ENCODE measurements at places on chromosomes 2 and 18.
A peak's percentile ranks its signal among the peaks of the same experiment; 100 is the strongest.

DNA sequence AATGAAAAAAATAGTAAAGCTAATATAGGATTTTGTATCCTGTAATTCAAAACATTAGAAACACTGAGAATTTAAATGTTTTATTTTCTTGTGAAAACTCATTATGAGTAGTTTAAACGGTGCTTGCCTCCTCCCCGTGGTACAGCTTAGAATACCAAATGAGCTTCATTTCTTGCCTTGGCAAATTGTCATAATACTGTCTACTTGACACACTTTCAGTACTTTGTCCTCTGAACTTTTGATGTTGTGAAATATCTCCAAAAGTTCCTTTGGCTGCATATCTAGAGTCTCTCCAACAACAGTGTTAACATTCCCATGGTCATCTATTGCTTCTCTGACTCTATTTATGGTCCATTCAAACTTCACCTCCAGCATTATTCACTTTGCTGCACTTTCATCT is 61.9 kb upstream of the EPB41L5 start:
- no peak for DNase-seq

DNA sequence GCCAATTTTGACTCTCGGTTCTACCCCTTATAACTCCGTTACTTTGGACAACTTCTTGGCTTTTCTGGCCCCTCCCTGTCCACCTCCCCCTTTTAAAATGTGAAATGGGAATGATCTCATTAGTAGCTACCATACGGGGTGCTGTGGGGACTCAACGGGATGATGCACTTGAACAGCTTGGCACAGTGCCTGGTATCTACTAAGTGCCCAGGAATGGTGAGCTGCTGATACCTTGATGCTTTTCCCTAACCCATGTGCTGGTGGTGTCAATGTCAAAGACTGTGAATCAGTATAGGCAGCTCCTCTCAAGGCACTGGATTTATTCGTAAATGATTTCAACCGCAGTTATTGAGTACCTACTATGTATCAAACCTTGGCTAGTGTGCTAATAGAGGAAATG is 204.2 kb downstream of the LOXHD1 start:
- DNase-seq: no peak

GRCh38 chr2:38653380-38653714 is 12.6 kb upstream of the GALM start:
- DNase-seq: no peak

DNA sequence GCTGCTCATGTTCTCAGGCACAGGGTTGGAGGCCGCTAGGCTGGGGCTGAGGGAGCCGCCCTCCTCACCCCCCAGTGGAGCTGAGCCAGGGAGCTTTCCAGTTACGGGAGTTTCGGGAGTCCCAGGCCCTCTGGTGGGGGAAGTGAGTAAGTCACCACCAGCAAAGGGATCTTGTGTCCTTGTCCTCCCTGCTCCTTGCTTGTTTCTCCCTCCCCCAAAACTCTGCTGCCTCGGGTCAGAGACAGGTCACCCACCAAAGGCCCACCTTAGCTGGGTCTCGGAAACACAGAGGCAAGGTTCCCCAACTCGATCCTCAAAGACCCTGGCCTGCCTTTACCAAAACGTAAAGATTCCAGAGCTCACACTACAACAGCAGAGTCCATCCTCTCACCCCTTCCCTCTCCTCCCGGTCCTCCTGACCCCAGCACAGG is 60.5 kb upstream of the POMC start:
- peak; percentile 51 for DNase-seq

- DNase-seq: no peak
Measured at GRCh38 chr2:225140723-225141122, 98.5 kb upstream of the DOCK10 start.

GRCh38 chr2:229523663-229524062 is 190.7 kb downstream of the DNER start:
- no peak for DNase-seq

DNA sequence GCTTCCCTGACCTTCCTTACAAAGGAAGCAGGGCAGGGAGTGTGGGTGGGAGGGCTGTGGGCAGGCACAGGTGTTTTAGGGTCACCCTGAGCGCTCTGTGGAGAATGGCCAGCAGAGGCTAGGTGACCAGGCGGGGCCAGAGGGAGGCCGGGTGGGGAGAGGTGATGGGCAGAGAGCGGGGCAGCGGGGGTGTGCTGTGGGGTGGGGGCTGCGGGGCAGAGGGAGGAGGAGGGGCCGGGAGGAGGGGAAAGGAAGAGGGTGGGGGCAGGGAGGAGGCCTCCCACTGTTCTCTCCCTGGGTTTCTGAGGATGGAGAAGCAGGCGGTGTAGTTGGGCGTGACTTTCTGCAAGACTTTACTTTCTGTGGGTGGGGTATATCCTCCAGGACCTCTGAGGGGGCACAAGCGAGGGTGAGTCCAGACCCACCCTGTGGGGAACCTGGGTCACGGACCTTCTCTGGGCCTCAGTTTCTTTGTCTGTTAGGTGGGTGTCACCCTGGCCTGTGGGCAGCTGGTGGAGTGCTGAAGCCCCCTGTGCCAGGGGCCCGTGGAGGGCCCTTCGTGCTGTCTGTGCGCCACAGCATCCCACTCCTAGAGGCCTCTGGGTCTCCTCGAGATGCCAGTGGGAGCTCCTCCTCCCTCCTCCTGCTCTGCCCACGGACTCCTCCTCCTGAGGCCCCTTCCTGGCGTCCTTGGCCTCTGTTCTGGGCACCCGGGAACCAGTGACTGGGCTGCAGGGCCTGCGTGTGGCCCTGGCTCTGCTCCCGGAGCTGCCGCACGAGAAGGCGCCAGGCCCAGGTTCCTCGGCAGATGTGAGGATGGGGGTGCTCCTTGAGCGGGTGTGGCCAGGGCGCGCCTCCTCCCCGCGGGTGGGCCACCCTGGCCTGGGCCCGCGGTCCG is 6.3 kb upstream of the NEU4 start:
- no peak for DNase-seq

GRCh38 chr2:36526226-36526625 is 71.7 kb downstream of the FEZ2 start:
- DNase-seq: no peak

DNA sequence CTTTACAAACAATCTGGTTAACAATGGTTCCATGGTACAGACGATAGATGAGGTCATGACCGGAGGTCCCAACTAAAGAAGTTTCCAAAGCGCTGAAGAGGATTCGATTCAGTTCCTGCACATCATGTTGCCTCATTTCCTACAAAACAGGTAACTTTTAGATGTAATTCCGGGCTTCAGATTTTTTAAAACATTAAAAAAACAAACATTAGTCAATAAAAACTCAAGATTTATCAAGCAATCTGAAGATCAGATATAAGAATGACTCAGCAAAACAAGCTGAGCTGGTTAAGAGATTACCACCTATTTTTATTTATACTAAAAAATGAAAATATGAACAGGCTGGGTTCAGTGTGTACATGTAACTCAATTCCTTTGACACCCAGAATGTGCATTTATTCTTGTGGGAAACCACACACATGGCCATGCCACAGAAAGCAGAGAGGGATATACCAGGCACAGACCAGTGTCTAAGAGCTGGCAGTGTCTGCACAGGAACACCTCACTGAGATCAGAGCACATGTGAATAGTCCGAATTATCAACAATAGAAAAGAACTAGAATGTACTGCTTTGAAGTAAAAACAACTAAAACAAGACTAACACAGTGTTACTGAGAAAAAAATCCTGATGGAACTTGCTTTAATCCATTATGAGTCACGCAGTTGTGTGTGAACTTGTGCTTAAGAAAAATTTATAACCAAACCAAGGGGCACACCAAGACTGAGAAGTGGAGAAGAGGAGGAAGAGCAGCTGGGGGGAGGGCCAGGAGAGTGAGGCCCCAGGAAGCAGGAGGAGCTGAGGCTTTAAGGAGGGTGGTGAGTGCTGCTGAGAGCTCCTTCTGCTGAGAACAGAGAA is 9.5 kb downstream of the USP40 start:
- DNase-seq: no peak

DNA sequence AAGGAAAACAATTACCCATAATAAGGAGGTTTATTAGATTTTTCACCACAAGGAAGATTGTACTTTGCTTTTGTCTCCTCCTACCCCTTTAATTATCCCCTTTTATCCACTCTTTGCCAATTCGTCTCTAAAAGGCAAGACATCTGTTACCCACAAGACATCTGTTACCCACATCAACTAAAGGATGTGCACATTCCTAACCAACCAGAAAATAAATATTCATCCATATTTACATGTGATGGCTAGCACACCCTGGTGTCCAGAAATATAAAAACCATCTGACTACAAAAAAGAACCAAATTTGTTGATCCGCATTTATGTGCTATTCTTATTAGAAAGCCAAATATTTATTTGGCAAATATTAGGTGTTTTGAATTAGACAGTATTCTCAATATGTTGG is 35.7 kb downstream of the ACVR1C start:
- no peak for DNase-seq

GRCh38 chr2:10053351-10053750 is 10.0 kb downstream of the KLF11 start:
- DNase-seq: no peak

DNA sequence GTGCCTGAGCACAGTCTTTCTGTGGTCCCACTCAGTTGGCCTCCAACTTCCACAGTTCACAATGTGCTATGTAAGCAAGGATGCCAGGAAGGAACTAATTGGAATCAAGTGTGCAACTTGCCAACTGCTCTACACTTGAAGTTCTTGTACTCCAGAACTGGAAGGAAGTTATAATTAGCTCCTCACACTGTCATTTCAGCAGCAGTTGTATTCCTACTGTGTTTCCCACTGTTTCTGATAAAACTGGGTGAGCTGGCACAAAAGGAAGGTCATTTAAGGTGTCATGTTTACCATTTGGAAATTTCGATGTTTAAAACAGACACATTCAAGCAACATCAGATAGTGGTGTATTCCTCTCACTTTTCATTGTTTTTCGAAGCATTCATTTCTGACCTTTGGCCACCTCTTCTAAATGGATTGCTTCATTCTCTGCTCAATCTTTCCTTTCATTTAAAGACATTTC is 84.2 kb downstream of the ANTXR1 start:
- DNase-seq: no peak

DNA sequence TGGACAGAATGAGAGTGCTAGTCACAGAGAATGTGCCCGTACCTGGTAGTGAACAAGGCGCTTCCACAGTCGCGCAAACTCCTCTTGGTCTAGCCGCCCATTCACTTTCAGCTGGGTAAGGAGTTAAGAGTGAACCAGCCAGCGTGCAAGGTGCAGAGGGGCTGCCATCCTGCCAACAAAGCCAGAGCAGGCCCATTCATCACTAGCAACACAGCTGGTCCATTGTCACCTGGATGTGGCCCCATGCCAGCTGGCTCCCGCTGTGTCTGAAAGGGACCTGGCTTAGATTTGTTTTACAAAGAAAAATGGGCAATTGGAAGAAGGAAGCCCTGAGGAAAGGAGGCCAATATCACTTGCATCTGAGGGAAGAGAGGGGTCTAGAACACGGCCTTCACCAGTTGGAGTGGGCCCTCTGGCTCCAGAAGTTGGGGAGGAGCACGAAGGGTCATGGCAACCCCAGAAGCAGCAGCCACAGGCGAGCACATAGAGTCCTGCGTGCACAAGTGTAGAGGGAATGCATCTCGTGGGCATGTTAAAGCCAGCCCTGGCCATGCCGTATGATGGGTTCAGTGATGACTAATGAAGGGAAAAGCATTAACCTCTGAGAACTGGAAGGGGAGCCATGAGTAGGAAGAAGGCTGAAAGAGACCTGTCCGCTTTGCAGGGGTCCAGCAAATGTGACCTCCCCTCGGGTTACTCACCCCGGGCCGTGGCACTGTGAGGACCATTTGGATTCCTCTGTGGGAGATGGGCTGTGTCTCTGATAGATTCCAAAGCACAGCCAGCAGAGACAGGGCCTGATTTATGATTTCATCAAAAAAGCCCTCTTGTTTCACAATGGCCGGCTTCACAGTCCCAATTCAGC is 70.6 kb downstream of the CAPN13 start:
- no peak for DNase-seq

- DNase-seq: no peak
Measured at GRCh38 chr2:149747456-149747855, 159.9 kb upstream of the MMADHC start.

GRCh38 chr2:178436662-178437061 is 14.3 kb downstream of the PRKRA start:
- no peak for DNase-seq

GRCh38 chr2:112168422-112169124 is 30.4 kb downstream of the FBLN7 start:
- DNase-seq: no peak

- no peak for DNase-seq
Measured at GRCh38 chr2:40556739-40557138, 104.8 kb upstream of the SLC8A1 start.

DNA sequence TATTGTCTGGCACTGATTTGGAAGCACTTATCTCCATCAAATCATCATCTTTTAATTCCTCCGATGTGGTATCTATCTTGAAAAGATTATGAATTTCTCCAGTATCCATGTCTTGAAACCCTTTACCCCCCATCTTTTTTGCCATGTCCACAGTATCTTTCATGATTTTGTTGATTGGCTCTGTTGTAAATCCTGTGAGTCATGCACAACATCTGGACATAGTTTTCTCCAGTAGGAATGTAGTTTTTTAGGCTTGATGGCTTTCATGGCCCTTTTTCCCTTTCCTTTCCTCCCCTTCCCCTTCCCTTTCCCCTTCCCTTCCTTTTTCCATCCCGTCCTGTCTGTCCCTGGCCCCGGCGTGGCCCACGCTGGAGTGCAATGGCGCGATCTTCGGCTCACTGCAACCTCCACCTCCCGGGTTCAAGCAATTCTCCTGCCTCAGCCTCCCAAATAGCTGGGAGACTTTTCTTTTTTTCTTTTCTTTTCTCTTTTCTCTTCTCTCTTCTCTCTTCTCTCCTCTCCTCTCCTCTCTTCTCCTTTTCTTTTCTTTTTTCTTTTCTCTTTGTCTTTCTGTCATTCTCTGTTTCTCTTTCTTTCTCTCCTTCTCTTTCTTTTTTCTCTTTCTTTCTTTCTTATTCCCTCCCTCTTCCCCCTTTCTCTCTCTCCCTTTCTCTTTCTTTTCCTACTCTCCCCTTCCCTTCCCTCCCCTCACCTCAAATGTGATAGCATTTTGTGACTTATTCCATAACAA is 18.4 kb upstream of the ZNF638 start:
- no peak for DNase-seq

GRCh38 chr18:34806527-34806926 is 96.4 kb downstream of the DTNA start:
- DNase-seq: no peak

DNA sequence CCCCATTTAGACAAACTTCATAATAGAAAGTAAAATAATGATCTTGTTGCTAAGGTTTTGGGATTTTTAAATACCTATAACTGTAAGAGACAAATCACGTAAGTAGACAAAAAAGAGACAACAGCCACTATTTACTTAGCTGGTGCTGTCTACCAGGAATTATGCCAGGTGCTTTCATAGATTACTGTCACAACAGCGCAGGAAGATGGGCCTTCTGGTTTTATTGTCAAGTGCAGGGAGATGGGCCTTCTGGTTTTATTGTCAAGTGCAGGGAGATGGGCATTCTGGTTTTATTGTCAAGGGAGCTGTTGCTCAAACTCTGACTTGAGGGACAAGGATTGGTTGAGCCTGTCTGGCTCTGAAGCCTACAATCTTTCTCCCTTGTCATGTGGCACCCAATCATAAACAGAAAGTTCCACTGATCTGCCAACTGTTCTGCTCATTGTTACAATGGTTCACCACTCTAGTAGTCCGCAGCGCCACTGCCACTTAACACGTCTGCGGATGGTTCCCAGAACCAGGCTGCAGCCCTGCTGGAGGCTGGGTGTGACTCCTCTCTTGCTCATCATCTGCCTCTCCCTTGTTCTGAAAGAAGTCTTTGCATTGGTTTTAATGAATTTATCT is 95.0 kb downstream of the RNF144A start:
- DNase-seq: no peak

- no peak for DNase-seq
Measured at GRCh38 chr2:110980339-110981062, 140.2 kb upstream of the BCL2L11 start.

GRCh38 chr2:88350331-88351248 is 101.9 kb downstream of the FOXI3 start:
- DNase-seq: peak; percentile 62

GRCh38 chr2:20433249-20433648 is 13.6 kb upstream of the RHOB start:
- no peak for DNase-seq
